GF-D8 (cell line): ENCODE measurements at places on chromosomes 16 and 17.

DNA sequence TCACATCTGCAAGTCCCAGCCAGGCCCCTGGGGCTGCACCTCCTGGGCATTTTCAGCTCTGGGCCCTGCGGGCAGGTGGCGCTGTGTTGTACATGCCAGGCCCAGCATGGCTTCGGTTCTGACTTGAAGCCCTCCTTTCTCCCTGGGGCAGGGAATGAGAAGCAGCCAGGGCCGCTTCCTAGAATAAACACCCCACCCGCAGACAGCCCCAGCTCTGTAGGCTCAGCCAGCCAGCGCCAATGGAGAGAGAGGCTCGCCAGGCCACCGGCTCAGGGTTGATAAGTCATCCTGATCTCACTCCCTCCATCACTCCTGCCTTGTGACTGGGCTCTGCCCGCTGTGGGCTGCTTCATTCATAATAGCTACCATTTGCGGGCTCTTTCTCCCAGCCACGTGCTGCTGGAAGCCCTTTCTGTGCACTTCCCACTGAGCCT lies 6.0 kb upstream of the GLIS2 start:
- DNase-seq, result no peak

- no peak for DNase-seq
Measured at GRCh38 chr16:31460582-31461002, 1.3 kb downstream of the ARMC5 start.

DNA sequence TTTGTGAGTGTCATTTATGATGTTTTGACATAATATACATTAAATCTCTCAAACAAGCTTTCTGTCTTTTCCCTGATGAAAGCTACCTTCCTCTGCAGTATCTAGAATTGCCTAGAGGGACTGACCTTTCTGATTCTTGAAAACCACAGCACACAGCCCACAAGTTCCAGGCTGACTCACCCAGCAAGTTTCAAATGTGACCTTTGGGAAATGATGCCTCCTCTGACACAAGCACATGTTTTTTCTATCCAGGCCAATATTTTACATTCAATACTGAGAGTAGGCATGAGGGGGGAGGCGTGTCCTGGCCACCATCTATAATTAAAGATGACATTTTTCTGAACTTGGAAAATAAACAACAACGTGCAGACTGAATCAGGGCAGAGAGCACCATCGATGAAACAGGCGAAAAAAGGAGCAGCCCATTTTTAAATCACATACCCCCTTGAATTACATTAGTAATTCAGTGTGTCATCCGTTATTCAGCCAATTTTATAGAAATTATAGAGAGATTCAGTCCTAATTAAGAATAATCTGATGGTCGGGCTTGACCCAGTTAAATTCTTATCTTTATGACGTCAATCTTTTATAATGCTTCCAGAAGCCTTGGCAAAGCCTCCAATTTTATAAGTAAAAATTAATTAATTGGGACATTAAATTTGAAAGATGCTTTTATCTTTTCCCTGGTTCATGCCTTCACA lies 292.6 kb upstream of the CDH11 start:
- no peak for DNase-seq

- DNase-seq, result no peak
Measured at GRCh38 chr17:40103071-40103661, 2.8 kb upstream of the NR1D1 start.

GRCh38 chr16:30669903-30670824 lies 11.9 kb downstream of the FBRS start:
- DNase-seq, result no peak

GRCh38 chr16:78694414-78694813 lies 595.0 kb downstream of the WWOX start:
- DNase-seq, result no peak

DNA sequence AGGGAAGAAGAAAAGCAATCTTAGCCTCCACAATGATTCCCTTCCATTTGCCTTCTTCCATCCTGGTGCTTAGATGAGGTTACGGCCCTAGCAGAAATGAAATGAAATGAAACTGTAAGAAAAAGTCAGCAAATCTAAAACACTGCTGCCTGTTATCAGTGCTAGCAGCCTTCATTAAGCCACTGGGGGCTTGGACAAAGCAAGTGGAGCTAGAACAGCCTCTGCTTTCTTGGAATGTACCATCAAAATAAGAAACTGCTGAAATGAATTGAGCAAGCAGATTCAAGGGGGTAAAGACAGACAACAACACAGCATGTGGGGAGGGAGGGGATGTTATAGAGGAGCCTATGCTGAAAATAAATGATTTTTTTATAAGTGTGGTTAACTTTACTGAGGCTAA lies 5.1 kb downstream of the ANKFN1 start:
- no peak for DNase-seq

DNA sequence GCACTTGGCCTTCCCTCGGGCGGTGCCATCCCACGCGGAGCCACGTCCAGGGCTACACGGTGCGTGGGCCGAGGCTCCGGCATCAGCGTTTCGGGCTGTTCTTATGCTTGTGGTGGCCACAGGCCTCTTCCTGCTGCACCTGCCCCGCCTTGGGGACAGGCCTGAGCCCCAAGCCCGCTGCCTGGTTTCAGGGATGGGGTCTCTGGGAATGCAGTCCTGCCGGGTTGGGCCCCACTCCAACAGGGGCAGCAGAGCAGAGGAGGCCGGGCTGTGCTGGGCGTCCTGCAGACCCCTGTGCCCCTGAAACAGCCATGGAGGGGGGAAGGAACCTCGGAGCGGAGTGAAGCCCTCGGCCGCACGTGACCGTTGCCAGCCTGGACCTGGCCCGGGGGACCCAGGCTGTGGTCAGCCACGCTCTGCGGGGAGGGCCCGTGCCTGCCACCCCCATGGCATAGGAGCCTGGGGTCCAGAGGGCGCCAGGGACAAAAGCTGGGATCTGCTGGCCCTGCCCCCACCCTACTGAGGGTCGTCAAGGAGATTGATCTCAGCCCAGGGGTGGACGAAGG lies 453 bp upstream of the WFIKKN1 start:
- no peak for DNase-seq

DNA sequence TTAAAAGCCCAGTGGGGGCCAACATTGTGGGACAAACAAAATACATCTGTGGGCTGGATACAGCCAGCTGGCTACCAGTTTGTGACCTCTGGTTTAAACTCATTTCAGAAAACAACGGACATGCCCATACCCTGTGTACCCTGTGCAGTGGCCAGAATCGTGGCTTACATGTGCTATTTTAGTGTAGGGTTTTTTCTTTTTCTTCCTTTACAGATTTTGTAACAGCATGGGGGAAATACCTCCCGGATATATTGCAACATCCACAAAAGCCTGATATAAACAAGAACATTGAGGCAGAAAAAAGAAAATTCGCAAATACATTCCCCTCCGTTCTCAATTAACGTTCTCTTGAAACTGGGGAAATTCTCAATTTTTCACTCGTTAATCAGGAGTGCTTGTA lies 7.3 kb downstream of the HS3ST4 start:
- DNase-seq, result peak; percentile 7

GRCh38 chr16:86316967-86317812 lies 193.1 kb upstream of the FOXF1 start:
- DNase-seq, result no peak

- no peak for DNase-seq
Measured at GRCh38 chr17:40474419-40475002, 26.9 kb downstream of the TNS4 start.

- no peak for DNase-seq
Measured at GRCh38 chr17:39340731-39341130, 60.7 kb downstream of the FBXL20 start.

DNA sequence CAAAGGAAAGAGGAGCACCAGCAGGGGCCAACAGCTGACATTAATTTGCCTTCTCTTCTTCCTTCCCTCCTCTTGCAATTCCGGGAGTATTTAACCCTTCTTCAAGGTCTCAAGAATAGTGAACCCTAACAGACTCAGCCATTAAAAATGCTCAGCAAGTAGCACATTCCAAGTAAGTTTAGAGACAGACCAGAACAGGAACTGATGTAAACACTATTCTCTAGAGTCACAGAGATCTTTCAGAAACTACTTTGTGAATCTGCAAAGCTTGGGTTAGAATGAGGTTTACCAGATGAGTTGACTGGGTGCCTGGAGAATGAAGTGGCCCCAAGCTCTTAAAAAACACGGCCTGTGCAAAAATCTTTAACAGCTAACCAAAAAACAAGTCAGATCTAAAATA lies 50.9 kb downstream of the TEX2 start:
- DNase-seq, result no peak

GRCh38 chr17:48618256-48618896 lies 3.3 kb upstream of the HOXB8 start:
- DNase-seq, result peak; percentile 3

- DNase-seq, result no peak
Measured at GRCh38 chr17:48596735-48597527, 3.4 kb upstream of the HOXB5 start.

GRCh38 chr17:74471341-74471740 lies 4.9 kb downstream of the CD300A start:
- no peak for DNase-seq
